ENCODE measurements at places on chromosomes 6 and 20. TPM values are rescaled to one million over a fixed set of nuclear protein-coding genes. Genes with fewer than 3 reads are reported as not detected.

PHACTR2 gene
- total RNA-seq, result 11.7 TPM

GRCh38 chr20:46275091-46275490 is 33.2 kb downstream of the CDH22 start:
- no peak overlapping the region for H3K4me3 ChIP-seq
- no peaks in the 10 kb centered on the region for H3K36me3 ChIP-seq
- no peaks in the 10 kb centered on the region for H3K4me1 ChIP-seq

DNA sequence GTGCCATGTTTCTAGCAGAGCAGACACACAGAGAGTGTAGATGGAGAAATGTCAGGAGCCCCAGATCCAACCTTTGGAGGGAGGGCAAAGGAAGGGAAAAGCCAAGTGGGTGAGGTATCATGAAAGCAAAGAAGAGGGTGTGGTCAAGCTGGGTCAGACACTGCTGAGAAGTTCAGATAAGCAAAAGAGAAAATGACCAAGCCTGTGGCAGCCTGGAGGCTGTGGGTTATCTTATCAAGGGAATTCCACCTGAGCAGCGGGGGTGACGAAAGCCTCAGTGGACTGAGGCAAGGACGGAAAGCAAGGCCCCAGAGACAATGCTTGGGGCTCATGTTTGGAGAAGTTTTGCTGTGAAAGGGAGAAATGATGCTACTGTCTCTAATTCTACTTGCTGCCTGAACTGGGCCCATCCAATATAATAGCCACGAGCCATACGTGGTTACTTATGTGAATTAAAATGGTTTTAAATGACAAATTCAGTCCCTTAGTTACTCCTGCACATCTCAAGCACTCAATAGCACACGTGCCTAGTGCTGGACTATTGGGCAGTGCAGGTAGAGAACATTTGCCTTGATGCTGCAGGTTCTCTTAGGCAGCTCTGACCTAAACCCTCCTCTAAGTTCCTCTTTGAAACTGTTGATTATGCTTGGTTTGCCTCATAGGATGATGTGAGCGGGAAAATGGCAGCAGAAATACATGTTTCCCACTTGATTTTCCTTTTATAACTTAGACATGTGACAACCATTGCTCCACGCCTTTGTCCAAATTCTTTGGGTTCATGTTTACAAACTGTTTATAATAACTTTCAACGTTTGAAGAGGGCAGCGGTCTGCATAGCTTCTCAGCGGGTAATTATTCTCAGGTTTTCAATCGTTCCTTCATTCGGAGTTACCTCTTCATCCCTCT is 63.7 kb downstream of the SLC22A23 start:
- DNase-seq, result no peak
- no peak overlapping the region for H3K4me3 ChIP-seq
- H3K36me3 ChIP-seq, result no peaks in the 10 kb centered on the region
- H3K27ac ChIP-seq, result no peak overlapping the region
- peaks cover 13% of the 10 kb centered on the region for H3K4me1 ChIP-seq

GRCh38 chr20:17825960-17826843 is 126.4 kb downstream of the BANF2 start:
- H3K4me3 ChIP-seq, result no peak overlapping the region
- H3K4me1 ChIP-seq, result peaks cover 4% of the 10 kb centered on the region
- no peak for DNase-seq
- no peaks in the 10 kb centered on the region for H3K27me3 ChIP-seq
- H3K36me3 ChIP-seq, result no peaks in the 10 kb centered on the region

DNA sequence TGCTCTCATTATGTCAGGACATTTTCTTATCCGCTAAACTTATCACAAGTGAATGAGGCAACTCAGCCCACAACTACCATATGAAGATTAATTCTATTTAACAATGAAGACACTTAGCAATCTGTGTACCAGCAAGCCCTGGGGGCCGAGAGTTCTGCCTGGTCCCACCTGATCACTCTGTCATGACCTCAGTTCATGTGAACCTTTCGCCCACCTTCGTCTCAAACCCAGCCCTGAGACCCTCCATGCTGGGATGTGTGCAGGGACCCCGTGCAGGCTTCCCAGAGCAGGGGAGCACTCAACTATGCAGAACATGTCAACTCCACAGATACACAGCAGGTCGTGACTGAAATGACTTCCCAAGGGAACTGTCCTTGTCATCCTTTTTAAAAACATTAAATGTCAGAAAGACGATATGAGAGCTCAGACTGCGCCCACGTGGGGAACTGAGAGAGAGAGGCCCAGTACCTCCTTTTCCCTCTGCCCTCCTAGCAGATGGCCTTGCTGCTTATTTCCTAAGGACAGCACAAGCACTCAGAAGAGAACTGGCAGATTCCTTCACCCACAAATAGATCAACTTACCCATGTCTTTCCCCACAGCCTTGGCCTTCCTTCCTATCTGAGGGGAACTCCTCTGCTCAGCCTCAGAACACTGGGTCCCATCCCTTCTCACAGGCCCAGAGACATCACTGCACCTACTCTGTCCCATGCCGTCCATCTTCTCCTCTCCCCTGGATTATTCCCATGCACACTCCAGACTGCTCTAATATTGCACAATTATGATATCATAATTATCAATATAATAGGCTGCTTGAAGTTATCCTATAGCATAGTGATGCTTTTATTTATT is 11.5 kb downstream of the ABHD12 start:
- no peak overlapping the region for H3K4me3 ChIP-seq
- no peak for DNase-seq
- H3K36me3 ChIP-seq, result peaks cover 4% of the 10 kb centered on the region
- H3K27me3 ChIP-seq, result no peaks in the 10 kb centered on the region

- no peak overlapping the region for H3K27ac ChIP-seq
- no peaks in the 10 kb centered on the region for H3K27me3 ChIP-seq
- H3K4me3 ChIP-seq, result no peak overlapping the region
- H3K4me1 ChIP-seq, result peaks cover 50% of the 10 kb centered on the region
- no peaks in the 10 kb centered on the region for H3K36me3 ChIP-seq
- peak; percentile 65 for DNase-seq
Observed at GRCh38 chr20:47725248-47725973, 59.9 kb downstream of the SULF2 start.

GRCh38 chr6:13866301-13866700 is 51.9 kb upstream of the MCUR1 start:
- H3K27me3 ChIP-seq, result peaks cover 23% of the 10 kb centered on the region
- H3K27ac ChIP-seq, result no peak overlapping the region
- H3K36me3 ChIP-seq, result no peaks in the 10 kb centered on the region
- DNase-seq, result no peak
- H3K4me3 ChIP-seq, result no peak overlapping the region
- peaks cover 3% of the 10 kb centered on the region for H3K4me1 ChIP-seq

GRCh38 chr20:60649541-60649940 is 602.5 kb upstream of the CDH4 start:
- H3K36me3 ChIP-seq, result no peaks in the 10 kb centered on the region
- H3K27ac ChIP-seq, result no peak overlapping the region
- no peaks in the 10 kb centered on the region for H3K27me3 ChIP-seq
- no peaks in the 10 kb centered on the region for H3K4me1 ChIP-seq

DNA sequence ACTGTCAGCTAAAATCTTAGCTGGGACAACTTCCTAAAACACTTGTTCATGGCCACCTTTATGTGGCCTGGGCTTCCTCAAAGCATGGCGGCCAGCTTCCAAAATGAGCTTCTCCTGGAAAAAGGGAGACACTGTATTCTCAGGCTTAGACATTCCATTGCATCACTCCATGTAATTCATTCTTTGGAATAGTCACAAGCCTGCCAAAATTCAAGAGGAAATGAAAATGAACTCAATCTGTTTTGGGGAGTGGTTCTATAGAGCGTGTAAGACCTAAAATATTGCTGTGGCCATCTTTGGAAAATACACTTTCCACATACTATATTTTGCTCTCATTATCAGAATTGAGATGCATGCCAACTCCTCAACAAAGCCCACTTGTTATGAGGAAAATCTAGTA is 687.0 kb downstream of the KIF16B start:
- H3K27ac ChIP-seq, result no peak overlapping the region
- no peaks in the 10 kb centered on the region for H3K27me3 ChIP-seq
- H3K36me3 ChIP-seq, result peaks cover 19% of the 10 kb centered on the region
- no peak overlapping the region for H3K4me3 ChIP-seq

DNA sequence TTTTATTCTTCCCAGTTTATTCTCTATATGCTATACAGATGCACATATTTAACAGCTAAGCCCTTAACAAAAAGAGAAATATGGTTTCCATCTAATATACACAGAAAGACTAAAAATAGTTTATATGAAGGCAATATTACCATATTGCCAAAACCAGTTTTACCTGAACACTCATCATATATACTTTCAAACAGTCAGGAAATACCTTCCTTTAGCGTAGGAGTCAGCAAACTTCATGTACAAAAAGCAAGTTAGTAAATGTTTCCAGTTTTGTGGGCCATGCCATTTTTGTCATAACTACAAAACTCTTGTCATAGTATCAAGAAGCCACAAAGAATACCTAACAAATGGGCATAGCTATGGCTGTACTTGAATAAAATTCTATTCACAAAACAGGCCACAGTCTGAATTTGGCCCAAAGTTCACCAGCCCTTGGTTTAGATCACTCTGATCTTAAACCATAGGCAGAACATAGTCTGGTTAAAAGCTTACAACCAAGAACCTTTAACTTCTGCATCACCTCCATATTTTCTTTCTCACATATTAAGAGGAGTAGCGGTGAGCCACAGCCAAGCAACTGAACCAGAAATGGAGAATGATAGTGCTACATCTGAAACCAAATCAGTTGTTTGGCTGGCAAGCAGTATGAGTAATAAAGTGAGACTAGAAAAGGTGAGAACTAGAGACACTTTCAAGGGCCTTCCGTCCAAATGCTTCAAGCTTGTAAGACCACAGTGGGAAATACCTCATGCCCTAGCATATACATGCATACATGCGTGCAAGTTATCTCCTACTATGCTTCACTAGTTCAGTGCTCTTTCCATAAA is 116.6 kb downstream of the PTPRK start:
- H3K4me3 ChIP-seq, result no peak overlapping the region
- no peak overlapping the region for H3K27ac ChIP-seq
- no peak for DNase-seq
- H3K36me3 ChIP-seq, result no peaks in the 10 kb centered on the region
- H3K27me3 ChIP-seq, result no peaks in the 10 kb centered on the region

- DNase-seq, result peak; percentile 26
- no peaks in the 10 kb centered on the region for H3K36me3 ChIP-seq
- H3K4me3 ChIP-seq, result peak within 1 kb of the TSS; percentile 65
- H3K27me3 ChIP-seq, result peaks cover 57% of the 10 kb centered on the region
- peaks cover 27% of the 10 kb centered on the region for H3K4me1 ChIP-seq
Observed at GRCh38 chr6:150142670-150143515, at the start of gene PPP1R14C. Gene PPP1R14C (plus strand): TSS chr6:150143044. CDS start chr6:150143193, 149 bp downstream.

GRCh38 chr6:80165143-80165542 is 58.7 kb downstream of the BCKDHB start:
- H3K4me1 ChIP-seq, result peaks cover 12% of the 10 kb centered on the region
- H3K4me3 ChIP-seq, result no peak overlapping the region
- H3K36me3 ChIP-seq, result peaks cover 8% of the 10 kb centered on the region
- DNase-seq, result no peak

Data from activated B cell treated with CpG ODN at 0.5 μM for 24 hours (primary cell).